ENCODE measurements at places on chromosomes 11 and 22.

DNA sequence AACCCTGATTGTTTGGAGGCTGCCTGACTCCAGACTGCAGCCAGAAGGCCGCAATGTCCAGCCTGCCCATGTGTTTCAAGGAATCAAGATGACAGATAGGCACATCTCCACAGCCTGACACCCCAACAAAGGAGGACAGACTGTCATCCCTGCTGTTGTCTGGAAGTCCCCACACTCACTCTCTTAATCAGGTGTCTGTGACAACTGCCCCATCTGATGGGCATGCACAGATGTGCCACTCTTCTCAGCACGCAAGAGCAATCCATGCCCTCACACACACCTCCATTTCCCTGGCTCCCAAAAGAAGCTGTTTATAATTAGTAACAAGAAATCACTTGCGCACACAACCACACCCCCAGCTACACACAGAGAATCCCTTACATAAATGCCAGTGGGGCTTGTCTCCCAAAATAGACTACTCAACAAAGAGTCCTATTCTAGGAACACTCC, 117.6 kb downstream of the C11orf58 start:
- DNase-seq = no peak

DNA sequence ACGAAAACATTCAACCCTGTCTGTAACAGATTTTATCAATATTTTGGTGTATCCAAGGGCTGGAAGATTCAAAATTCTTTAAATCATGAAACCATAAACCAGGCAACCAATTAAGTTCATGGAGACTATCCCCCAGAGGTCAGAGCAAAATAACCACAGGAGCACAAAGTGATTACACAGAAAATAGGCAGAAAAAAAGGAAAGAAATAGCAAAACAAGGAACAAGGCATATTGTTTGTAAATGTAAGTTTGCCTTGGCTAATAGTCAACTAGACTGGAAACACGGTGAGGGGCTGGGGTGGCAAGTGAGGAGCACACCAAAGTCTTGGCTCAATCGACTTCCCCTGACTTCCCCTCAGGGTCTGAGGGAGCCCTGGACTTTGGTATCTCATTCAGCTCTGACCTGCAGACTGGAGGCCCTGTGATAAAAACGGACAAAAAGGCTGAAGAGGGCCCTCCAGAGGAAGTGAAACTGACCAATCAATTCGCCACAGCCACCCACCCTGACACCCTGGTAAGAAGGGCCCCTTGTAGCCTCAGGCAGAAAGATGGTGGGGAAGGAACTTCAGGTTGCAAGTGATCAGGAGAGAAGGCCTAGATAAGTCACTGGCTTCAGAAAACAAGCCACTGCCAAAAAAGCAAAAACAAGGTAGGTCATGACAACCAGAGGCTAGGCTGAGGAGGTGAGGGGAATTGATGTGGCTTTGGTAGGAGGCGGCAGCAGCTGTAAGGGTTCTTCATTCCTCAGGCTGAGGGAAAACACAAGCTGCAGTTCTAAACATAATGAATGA, 1.8 kb downstream of the SIK3 start:
- peak; percentile 67 for DNase-seq

DNA sequence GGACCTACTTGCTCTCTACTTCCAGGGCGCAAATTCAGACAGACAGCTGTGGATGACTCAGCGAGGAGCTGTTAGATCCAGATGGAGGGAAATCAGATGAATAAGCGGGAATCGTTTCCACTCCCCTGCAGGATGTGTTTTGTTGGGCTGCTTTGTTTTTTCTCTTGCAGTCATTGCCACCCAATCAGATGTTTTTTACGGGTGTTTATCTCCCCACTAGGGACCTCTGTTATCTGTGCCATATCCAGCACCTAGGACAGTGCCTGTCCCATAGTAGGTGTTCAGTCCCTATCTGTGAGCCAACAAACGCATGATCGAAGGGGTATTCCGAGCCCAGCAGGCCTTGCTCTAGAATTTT, 51.1 kb upstream of the PARVG start:
- DNase-seq = no peak

DNA sequence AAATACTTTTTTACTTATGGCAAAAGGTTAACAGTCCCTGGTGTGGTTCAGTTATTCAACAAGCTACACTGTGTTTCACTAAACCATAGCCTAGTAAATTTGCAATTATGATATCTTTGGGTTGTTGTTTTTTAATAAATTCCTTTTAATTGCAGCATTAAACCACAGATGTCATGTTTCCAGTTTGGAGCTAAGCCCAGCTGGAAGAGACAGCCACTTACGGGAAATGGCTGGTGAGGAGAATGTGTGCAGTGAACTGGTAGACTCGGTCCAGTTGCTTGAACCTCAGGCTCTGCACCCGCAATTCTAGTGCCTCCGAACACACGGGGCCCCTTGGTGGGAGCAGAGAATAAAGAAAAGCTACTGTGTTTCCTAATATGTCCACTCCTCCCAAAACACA, 70.8 kb downstream of the WNT11 start:
- no peak for DNase-seq

- no peak for DNase-seq
Measured at GRCh38 chr11:11916981-11917399, 75.2 kb downstream of the USP47 start.

GRCh38 chr11:10680956-10681487, 12.5 kb downstream of the IRAG1 start:
- DNase-seq = no peak

DNA sequence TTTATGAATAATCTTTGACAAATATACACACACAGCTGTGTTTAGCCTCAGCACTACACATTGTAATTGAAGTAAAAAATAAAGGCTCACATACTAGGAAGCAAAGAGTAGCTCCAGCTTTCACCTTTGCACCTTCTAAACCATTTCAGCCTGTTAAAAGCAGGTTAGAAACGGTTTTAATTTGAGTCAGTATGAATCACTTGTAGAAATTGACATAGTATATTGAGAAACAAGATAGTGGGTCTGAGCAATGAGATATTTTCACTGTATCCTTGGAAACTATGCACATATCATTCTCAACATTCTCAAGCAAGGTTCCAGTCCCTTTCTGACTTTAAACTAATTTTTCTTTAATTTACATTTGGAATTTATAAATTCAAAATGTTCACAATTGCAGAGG, 380.3 kb downstream of the AASDHPPT start:
- no peak for DNase-seq

DNA sequence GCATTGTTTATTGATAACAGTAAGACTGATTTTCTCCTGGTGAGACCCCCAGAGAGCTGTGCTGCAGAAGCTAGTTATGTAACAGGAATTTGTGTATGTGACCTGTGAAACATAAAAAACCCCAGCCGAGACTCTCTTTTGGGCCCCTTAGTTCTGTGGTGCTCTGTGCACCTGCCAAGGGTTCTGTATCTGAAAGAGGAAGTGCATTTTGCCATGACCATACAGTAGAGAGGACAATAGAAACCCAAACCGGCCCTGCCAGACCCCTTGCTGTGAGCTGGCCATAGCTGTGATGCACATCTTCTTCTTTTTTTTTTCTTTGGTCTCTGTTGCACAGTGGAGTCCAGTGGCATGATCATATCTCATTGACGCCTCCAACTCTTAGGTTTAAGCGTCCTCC, 31.4 kb upstream of the APOL5 start:
- DNase-seq = no peak

DNA sequence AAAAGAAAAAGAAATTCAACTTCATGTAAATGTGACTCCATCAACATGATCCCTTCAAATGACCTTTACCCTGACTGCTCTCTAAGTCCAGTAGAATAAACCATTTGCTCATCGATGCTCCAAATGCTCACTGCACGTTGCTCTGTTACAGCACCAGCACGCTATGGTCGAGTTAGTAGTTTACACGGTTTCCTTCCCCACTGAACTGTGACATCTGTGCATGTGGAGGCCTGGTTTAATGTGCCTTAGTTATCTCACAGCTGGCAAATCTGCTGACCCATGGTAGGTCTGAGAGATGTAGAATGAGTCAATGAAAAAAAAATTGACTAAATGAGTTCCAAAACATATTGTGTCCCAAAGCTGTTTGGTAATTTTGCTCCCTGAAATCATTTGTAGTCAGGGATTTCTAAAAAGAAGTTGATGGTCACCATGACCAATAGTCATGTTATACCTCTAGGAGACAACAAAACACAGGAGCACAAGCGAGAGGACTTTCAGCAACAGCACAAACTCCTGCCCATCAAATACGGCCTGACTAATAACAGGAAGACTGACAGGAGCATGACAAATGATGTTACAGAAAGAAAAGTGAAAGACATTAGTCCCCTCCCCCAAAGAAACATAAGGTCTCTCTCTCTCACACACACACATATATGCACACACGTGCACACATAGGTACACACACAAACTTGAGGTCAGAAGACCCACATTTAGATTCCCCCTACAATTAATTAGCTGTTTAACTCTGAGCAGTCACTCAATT, 624.5 kb downstream of the OPCML start:
- no peak for DNase-seq

DNA sequence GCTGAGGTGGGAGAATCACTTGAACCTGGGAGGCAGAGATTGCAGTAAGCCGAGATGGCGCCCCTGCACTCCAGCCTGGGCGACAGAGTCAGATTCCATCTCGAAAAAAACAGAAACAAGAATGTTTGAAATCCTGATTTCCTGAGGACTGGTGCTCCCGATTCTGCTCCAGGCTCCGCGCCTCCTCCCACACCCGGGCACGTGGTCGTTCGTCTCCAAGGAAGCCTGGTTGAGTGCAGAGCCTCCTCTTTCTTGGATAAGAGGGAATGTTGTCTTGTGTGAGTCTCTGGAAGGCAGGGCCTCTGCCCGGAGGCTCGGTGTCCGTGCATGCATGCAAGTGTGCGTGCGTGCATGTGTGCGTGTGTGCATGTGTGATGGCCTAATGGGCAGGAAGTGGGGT, 30.1 kb downstream of the BRSK2 start:
- DNase-seq = no peak
